Panc1 (cell line): ENCODE measurements at places on chromosomes 2 and 18.

GRCh38 chr18:79532313-79533007, 136.7 kb downstream of the NFATC1 start:
- DNase-seq = no peak
- no peak overlapping the region for H3K27ac ChIP-seq
- H3K36me3 ChIP-seq = no peaks in the 10 kb centered on the region
- H3K4me1 ChIP-seq = no peaks in the 10 kb centered on the region
- H3K27me3 ChIP-seq = peaks cover 17% of the 10 kb centered on the region
- H3K4me3 ChIP-seq = no peak overlapping the region

- no peaks in the 10 kb centered on the region for H3K36me3 ChIP-seq
- no peak for DNase-seq
- H3K27ac ChIP-seq = no peak overlapping the region
- no peaks in the 10 kb centered on the region for H3K27me3 ChIP-seq
- H3K4me3 ChIP-seq = no peak overlapping the region
Observed at GRCh38 chr2:128792476-128793054, 473.9 kb upstream of the HS6ST1 start.

DNA sequence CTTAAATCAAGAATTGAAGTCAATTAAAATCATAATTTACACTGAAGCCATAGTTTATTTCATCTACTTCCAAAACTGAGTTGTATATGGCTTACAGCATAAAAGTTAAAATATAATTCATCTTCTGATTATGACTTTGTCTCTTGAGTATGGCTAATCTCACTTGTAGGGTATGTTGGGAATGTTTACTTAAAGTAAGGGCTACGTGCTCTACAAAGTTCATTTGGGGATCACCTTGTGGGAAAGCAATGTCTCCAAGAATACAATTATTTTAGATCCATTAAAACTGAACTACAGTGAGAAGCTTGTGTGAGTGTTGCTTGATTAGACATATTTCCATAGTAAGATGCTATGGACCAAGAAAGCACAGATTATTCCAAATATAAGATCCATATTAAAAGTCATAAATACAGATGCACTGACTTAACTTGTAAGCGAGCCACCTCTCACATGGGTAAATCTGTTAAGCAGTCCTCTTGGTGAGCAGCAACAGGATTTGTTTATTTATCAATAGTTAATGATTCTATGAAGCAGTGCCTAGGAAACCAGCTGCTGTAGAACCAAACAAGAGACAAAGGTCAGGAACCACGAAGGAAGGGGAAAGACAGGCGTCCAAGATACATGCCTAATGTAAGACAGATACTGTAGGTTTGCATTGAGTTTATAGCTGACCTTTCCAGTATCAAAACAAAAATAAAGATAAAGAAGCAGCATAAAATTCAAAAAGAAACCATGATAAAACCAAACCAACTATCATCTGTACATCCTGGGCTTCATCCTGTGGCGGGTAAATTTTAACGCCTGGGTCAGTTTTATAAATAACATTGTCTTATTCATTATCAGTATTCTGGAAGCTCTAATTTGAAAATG, 24.8 kb downstream of the DSG4 start:
- no peaks in the 10 kb centered on the region for H3K27me3 ChIP-seq
- no peak for DNase-seq
- H3K4me1 ChIP-seq = no peaks in the 10 kb centered on the region
- no peaks in the 10 kb centered on the region for H3K36me3 ChIP-seq

GRCh38 chr2:216560838-216561270, 62.2 kb downstream of the RPL37A start:
- no peak overlapping the region for H3K27ac ChIP-seq
- no peak for DNase-seq
- no peaks in the 10 kb centered on the region for H3K36me3 ChIP-seq
- no peaks in the 10 kb centered on the region for H3K27me3 ChIP-seq
- no peaks in the 10 kb centered on the region for H3K4me1 ChIP-seq

DNA sequence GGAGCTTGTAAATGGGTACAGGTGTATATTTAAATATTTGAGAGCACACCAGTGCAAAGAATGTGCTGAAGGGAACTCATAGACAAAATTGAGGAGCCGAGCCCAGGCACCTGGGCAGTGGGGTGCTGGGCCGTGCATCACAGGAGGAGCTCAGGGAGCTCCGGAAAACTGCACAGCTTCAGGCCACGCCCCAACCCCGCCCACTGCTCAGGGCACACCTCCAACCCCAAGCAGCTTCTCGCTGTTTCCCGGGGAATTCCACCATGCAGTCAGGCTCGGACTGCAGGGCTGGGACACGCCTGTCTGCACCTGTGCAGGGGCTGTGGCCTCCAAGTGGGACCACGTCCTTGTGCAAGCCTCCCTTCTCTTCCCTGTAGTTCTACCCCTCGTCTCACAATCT, 243.0 kb downstream of the HDAC4 start:
- DNase-seq = no peak
- no peak overlapping the region for H3K4me3 ChIP-seq
- no peak overlapping the region for H3K27ac ChIP-seq
- H3K36me3 ChIP-seq = no peaks in the 10 kb centered on the region
- H3K4me1 ChIP-seq = no peaks in the 10 kb centered on the region
- no peaks in the 10 kb centered on the region for H3K27me3 ChIP-seq

DNA sequence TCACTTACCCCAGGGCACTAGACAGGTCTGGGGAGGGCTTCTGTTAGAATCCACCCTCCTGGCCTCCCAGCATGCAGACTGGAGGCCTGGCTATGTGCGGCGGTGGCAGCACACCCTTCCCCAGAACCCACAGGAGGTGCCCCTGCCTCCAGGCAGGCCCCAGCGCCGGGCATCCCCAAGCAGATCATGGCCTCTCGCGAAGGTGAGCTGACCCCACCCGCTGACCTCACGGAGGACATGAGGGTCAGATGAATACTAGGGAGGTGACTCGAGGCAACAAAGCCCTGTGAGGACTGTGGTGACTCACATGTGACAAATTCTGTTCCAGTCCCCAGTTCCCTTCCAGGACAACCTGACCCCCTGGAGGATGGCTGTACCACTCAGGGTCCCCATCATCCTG, 1.9 kb downstream of the MAB21L4 start:
- peaks cover 6% of the 10 kb centered on the region for H3K4me1 ChIP-seq
- no peak for DNase-seq
- no peaks in the 10 kb centered on the region for H3K36me3 ChIP-seq
- H3K27me3 ChIP-seq = no peaks in the 10 kb centered on the region
- no peak overlapping the region for H3K27ac ChIP-seq

DNA sequence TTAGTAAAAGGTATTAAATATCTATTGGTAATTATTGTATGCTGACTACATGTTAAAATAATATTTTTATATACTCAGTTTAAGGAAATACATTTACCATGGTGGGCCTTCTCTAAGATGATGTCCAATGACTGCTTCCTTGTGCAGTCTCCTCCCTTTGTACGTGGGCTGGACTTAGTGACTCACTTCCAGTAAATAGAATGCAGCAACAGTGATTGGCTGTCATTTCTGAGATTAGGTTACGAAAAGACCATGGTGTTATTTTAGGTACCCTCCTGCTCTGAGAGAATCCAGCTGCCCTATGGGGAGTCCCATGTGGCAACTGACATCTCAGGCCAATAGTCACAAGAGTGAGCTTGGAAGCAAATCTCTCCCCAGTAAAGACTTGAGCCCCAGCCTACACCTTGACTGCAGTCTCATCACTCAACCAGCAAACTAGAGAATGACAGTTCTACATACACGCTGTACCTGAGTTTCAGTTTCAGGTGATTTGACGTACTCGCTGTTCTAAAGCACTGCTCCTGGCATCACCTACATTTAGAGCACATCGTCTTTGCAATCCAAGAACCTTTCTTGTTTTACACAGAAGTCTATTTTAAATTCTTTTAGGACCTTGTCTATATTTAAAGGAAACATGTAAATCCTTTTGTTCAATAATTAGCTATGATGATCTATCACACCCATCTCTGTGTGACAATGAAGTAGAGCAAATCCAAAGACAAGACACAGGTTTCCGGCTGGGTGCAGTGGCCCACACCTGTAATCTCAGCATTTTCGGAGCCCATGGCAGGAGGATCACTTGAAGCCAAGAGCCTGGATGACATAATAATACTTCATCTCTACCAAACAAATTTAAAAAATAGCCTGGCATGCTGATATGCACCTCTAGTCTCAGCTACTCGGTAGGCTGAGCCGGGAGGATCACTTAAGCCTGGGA, 87.2 kb downstream of the COBLL1 start:
- H3K4me3 ChIP-seq = no peak overlapping the region
- no peaks in the 10 kb centered on the region for H3K27me3 ChIP-seq
- H3K36me3 ChIP-seq = no peaks in the 10 kb centered on the region
- DNase-seq = no peak
- no peaks in the 10 kb centered on the region; the same call in 1 of the 2 replicates for H3K4me1 ChIP-seq

DNA sequence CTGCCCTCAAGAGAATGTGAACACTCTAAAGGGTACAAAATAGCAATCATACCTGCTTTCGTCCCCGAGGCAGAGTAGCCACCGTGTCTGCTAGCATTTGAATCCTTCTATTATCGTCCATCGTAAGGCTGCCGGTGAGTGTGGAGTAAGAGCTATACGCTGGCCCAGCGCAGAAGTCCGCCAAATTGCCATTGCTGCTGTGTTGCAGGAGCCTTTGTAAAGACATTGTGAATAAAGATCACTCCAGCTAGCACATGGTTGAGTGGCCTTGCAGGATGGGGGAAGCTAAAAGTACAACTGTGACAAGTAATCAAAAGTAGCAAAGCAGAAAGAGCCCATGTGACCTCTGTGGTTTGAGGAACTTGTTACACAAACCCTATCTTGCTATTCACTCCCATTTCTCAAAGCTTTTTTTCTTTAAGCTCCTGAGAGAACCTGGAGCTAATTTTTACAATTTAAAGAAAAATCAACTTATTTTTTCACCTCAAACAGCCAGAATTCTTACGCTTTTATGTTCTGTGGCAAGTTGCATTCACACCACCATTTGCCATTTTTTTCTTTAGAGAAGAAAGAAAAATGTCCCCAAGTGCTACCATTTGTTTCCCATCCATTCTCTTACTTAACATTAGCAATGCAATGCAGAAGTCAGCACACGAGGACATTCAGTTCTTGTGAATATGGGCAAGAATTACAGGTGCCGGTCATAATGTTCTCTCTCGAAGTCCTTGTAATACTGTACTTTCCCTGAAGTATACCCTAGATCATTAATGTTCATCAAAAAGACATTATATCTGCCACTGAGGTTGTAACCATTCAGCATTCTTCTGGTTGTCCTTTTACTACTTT, at the start of gene CYTIP:
TSS of gene CYTIP (minus strand) at position 295 of the 846 bp plus-strand sequence. CDS start at position 226, 69 bp downstream.
- H3K36me3 ChIP-seq = no peaks in the 10 kb centered on the region
- no peak within 1 kb of the TSS for H3K27ac ChIP-seq
- no peak within 1 kb of the TSS for H3K4me3 ChIP-seq
- DNase-seq = no peak

DNA sequence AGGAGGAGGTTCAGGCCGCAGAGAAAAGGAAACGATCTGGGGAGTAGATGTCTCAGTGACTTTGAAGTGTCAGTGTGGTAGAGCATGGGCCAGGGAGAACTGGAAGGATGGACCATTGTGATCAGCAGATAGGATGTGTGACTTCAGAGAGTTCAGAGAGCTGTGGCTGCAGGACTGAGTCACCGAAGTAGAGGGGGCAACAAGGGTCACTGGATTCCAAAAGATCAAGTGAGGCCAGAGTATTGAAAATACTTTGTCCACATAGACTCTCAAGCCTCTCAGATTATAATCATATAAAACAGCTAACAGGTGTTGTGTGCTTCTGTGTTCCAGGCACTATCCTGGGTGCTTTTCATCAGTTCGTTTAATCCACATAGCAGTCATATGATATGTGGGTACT, 99.4 kb downstream of the CRIM1 start:
- no peak for DNase-seq
- no peaks in the 10 kb centered on the region for H3K27me3 ChIP-seq
- H3K36me3 ChIP-seq = peaks cover 34% of the 10 kb centered on the region

- H3K36me3 ChIP-seq = no peaks in the 10 kb centered on the region
- no peak for DNase-seq
- H3K27me3 ChIP-seq = no peaks in the 10 kb centered on the region
- no peak overlapping the region for H3K27ac ChIP-seq
- no peaks in the 10 kb centered on the region for H3K4me1 ChIP-seq
Observed at GRCh38 chr2:231335591-231335990, 59.9 kb upstream of the B3GNT7 start.

GRCh38 chr2:158500333-158500732, 43.6 kb downstream of the PKP4 start:
- H3K36me3 ChIP-seq = no peaks in the 10 kb centered on the region
- no peak for DNase-seq
- H3K27ac ChIP-seq = peak overlapping the region; percentile 31; the same call in 1 of the 2 replicates
- H3K4me3 ChIP-seq = no peak overlapping the region

DNA sequence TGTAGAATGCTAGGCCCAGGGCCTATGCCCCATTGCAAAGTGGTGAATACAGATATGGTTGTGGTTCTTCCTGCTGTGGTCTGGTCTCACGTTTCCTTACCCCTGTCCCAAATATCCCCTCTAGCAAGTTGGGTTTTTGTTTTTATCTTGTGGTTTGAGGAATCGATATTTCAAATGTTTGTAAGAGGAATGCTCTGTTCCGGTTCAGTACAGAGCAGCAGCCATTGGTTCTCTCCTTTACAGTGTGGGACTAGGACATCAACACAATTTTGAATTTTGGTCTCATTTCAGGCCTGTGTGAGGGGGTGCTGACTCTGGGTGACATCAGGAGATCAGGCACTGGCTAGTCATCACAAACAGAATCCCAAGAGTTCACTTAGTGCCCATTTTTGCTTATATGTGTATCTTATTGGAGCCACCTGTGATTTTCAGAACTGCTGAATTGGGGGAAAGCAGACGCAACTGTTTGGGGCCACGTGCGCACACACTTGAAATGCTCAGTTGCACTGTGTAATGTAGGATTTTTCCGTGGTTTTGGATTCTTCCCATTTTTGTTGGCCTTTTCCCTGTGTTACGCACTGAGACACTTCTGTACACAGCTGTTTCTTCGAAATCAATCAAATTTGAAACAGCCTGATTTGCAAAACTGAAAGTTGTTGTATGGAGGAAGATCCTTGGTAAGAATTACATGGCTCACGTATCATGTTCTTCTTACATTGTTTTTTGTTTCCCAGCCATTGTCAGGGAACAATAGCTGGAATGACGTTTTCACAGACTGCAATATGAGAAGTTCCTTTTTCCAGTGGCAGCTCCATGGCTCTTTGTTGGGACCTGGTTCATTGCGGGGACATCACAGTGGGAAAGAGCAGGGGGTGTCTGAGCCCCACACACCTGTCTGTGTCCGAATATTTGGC, 8.6 kb downstream of the SH3BP4 start:
- DNase-seq = no peak
- H3K4me1 ChIP-seq = peaks cover 95% of the 10 kb centered on the region
- peak overlapping the region; percentile 99 for H3K27ac ChIP-seq

GRCh38 chr18:48085781-48086487, 155.5 kb upstream of the SMAD2 start:
- no peaks in the 10 kb centered on the region for H3K36me3 ChIP-seq
- no peak overlapping the region for H3K27ac ChIP-seq
- H3K4me1 ChIP-seq = no peaks in the 10 kb centered on the region
- H3K27me3 ChIP-seq = no peaks in the 10 kb centered on the region
- no peak for DNase-seq

GRCh38 chr2:219445220-219445640, 10.6 kb downstream of the SPEG start:
- no peak overlapping the region for H3K4me3 ChIP-seq
- peaks cover 9% of the 10 kb centered on the region for H3K4me1 ChIP-seq
- DNase-seq = no peak
- H3K27me3 ChIP-seq = peaks cover 8% of the 10 kb centered on the region
- no peak overlapping the region for H3K27ac ChIP-seq

GRCh38 chr2:223003191-223003590, 48.8 kb upstream of the KCNE4 start:
- no peak overlapping the region for H3K27ac ChIP-seq
- H3K36me3 ChIP-seq = no peaks in the 10 kb centered on the region
- no peaks in the 10 kb centered on the region for H3K27me3 ChIP-seq
- DNase-seq = no peak

GRCh38 chr2:23506531-23507266, 121.7 kb downstream of the KLHL29 start:
- no peaks in the 10 kb centered on the region for H3K36me3 ChIP-seq
- H3K4me3 ChIP-seq = no peak overlapping the region
- H3K27me3 ChIP-seq = no peaks in the 10 kb centered on the region
- H3K4me1 ChIP-seq = no peaks in the 10 kb centered on the region
- DNase-seq = no peak
